ENCODE measurements at places on chromosomes 12 and 14. TPM values are rescaled to one million over a fixed set of nuclear protein-coding genes. Genes with fewer than 3 reads are reported as not detected.

DNA sequence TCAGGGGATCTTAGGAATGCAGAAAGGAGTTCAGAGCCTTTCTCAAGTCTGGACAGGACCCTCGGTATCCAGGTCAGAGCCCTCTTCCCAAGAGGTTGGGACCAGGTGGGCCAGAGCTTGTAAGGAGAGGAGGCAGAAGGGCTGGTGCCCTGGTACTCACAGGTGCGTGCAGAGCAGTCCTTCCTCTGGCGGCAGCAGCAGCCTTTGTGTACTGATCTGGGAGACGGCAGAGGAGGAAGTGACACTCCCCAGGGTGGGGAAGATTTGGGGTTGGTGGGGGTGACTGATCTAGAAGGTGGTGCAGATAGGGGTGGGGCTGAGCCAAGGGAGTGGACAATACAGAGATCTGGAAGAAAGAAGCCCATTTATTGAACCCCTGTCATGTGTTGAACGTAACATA lies at the start of gene ITGB7:
ITGB7 (minus strand) TSS at position 210 of the 400 bp plus-strand sequence. CDS start 6,808 bp downstream, outside the sequence.
- DNase-seq = no peak

DNA sequence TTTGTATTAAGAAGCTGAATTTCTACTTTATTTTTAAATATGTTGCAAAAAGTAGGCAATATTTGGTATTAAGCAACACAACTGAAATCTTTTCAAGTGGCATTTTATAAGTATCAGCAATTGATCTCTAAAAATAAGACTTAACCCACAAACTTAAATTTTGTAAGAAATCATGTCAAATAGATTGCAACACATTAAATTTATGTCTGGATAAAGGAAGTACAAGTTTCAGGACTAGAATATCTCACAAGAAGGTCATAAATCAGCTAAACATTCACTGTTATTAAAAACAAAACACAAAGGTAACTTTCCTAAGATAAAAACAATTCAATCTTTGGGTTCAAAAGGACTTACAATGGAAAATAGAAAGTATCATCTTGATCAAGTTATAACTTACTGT lies 32.8 kb downstream of the CPNE8 start:
- no peak for DNase-seq

- no peak for DNase-seq
Measured at GRCh38 chr12:122076743-122077495, 1.6 kb upstream of the MLXIP start.

GRCh38 chr14:55936691-55937090 lies 181.5 kb upstream of the PELI2 start:
- no peak for DNase-seq

DNA sequence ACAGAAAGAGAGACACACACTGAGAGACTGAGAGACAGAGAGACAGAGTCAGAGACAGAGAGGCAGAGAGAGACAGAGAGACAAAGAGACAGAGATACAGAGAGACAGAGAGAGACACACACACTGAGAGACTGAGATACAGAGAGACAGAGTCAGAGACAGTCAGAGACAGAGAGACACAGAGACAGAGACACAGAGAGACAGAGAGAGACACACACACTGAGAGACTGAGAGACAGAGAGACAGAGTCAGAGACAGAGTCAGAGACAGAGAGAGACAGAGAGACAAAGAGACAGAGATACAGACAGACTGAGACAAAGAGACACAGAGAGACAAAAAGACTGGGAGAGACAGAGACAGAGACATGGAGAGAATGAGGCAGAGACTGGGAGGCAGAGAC lies 90.0 kb downstream of the GALNT9 start:
- DNase-seq = no peak

DNA sequence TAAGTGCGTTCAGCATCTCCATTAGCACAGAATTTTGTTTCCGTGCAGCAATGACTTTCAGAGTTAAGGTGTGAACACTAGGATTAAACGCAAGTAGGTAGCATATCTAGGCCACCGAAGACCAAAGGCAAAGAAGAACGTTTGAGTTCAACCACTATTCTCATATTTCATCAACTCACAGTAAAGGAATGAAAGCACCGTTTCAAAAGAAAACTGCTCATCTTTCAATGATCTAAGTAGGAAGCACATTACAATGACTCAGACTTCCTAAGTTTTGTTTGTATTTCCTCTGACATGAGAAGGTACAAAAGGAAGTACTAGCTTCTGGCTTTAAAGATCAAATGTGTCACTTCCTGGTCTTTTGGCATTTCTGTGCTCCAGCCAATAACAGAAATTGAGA lies 57.6 kb downstream of the ACADS start:
- no peak for DNase-seq

GRCh38 chr12:90128526-90128925 lies 419.9 kb upstream of the ATP2B1 start:
- DNase-seq = no peak

GRCh38 chr14:63535918-63536317 lies 7.3 kb downstream of the PPP2R5E start:
- DNase-seq = no peak

RFX4 gene
- polyA plus RNA-seq = 0.01 TPM

CD4 gene
- 2.6 TPM for polyA plus RNA-seq

SYNDIG1L gene
- polyA plus RNA-seq = 0.03 TPM

SOX5 gene
- polyA plus RNA-seq = 0.66 TPM

Data from heart right ventricle (tissue), 16 donors.